Naive thymus-derived CD8-positive, alpha-beta T cell (primary cell): ENCODE measurements at places on chromosomes 7 and 10. TPM values are rescaled to one million over a fixed set of nuclear protein-coding genes. Genes with fewer than 3 reads are reported as not detected.

- H3K36me3 ChIP-seq: no peaks in the 10 kb centered on the region
- peaks cover 1% of the 10 kb centered on the region for H3K27me3 ChIP-seq
- H3K4me1 ChIP-seq: no peaks in the 10 kb centered on the region
- no peak overlapping the region for H3K4me3 ChIP-seq
Observed at GRCh38 chr7:128381161-128381821, 19.8 kb upstream of the PRRT4 start.

DNA sequence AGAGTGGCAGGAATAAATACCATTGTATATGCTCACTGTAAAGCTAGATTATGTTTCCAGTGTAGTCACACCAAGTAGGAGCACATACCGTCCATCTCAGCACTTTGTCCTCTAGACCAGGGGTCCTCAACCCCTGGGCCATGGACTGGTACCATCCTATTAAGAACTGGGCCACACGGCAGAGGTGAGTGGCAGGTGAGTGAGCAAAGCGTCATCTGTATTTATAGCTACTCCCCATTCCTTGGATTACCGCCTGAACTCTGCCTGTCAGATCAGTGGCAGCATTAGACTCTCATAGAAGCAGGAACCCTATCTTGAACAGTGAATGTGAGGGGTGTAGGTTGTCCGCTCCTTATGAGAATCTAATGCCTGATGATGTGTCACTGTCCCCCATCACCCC lies 735.3 kb downstream of the MAGI2 start:
- no peaks in the 10 kb centered on the region for H3K27me3 ChIP-seq
- H3K36me3 ChIP-seq: no peaks in the 10 kb centered on the region
- H3K4me1 ChIP-seq: no peaks in the 10 kb centered on the region
- H3K4me3 ChIP-seq: no peak overlapping the region
- DNase-seq: no peak

- H3K36me3 ChIP-seq: no peaks in the 10 kb centered on the region
- no peak overlapping the region for H3K27ac ChIP-seq
- no peak for DNase-seq
Observed at GRCh38 chr7:1117321-1117928, 29.5 kb downstream of the GPER1 start.

DNA sequence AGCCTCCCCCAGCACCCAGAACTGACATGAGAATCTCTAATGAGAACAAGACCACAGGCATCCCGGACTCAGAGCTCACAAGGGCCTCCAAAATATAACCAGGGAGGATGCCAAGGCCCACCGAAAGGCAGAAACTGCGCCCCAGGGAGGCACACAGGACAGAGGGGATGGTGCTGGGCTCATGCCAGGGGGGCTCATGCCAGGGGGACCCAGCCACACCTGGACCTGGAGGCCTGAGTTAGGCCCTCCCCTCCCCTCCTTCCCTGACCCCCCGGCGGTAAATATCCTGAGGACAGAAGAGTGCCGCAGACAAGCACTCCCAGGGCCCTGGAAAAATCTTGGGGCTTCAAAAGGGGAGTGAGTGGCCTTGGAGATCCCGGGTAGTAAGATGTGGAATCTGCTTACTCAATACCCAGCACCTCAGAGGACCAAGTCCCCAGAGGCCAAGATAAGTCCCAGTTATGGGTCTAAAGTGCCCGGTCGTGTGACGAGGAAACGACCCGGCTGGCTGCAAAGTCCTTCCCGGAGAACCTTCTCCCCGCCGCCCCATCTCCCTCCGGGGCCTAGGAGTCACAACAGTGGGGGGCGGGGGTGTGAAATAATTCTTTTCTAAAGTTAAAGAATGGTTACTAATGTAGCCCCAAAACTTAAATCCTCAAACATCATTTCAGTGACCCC lies 11.9 kb downstream of the PDGFA start:
- DNase-seq: no peak
- H3K4me1 ChIP-seq: no peaks in the 10 kb centered on the region
- H3K27ac ChIP-seq: no peak overlapping the region
- H3K4me3 ChIP-seq: no peak overlapping the region

- no peak overlapping the region for H3K4me3 ChIP-seq
- H3K4me1 ChIP-seq: peaks cover 27% of the 10 kb centered on the region
- H3K36me3 ChIP-seq: peaks cover 12% of the 10 kb centered on the region
- H3K27ac ChIP-seq: no peak overlapping the region
- no peaks in the 10 kb centered on the region for H3K27me3 ChIP-seq
- DNase-seq: no peak
Observed at GRCh38 chr10:29712108-29712507, 77.3 kb upstream of the SVIL start.

GRCh38 chr10:111156754-111157153 lies 79.9 kb downstream of the ADRA2A start:
- H3K4me3 ChIP-seq: no peak overlapping the region
- no peak for DNase-seq
- H3K36me3 ChIP-seq: no peaks in the 10 kb centered on the region

DNA sequence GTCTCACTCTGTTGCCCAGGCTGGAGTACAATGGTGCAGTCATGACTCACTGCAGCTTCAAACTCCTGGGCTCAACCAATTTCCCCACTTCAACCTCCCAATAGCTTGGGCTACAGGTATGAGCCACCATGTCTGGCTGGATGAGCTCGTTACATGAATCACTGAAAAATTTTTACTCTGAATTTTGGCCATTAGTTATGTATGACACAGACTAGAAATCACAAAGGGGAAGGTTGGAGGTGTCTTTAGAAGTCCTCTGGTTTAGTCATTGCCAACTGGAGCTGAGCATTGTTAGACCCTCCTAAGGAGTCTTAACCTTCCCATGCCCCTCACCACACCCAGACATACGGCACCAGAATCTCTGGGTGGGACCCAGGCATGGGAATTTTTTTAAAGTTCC lies 34.7 kb downstream of the SVIL start:
- H3K27ac ChIP-seq: peak overlapping the region; percentile 37
- H3K4me1 ChIP-seq: peaks cover 7% of the 10 kb centered on the region
- H3K4me3 ChIP-seq: no peak overlapping the region
- DNase-seq: no peak
- no peaks in the 10 kb centered on the region for H3K36me3 ChIP-seq

GRCh38 chr7:22093001-22093400 lies 147.3 kb upstream of the CDCA7L start:
- H3K4me3 ChIP-seq: no peak overlapping the region
- H3K27ac ChIP-seq: no peak overlapping the region
- DNase-seq: no peak
- no peaks in the 10 kb centered on the region for H3K27me3 ChIP-seq

- no peaks in the 10 kb centered on the region for H3K27me3 ChIP-seq
- H3K4me1 ChIP-seq: no peaks in the 10 kb centered on the region
- no peaks in the 10 kb centered on the region for H3K36me3 ChIP-seq
- no peak for DNase-seq
- no peak overlapping the region for H3K4me3 ChIP-seq
Observed at GRCh38 chr7:80319461-80319860, 184.8 kb downstream of the GNAI1 start.

- H3K36me3 ChIP-seq: peaks cover 24% of the 10 kb centered on the region
- DNase-seq: no peak
- no peaks in the 10 kb centered on the region for H3K27me3 ChIP-seq
- H3K4me3 ChIP-seq: peak overlapping the region; percentile 79
Observed at GRCh38 chr10:6595499-6595898, 15.4 kb upstream of the PRKCQ start.

DNA sequence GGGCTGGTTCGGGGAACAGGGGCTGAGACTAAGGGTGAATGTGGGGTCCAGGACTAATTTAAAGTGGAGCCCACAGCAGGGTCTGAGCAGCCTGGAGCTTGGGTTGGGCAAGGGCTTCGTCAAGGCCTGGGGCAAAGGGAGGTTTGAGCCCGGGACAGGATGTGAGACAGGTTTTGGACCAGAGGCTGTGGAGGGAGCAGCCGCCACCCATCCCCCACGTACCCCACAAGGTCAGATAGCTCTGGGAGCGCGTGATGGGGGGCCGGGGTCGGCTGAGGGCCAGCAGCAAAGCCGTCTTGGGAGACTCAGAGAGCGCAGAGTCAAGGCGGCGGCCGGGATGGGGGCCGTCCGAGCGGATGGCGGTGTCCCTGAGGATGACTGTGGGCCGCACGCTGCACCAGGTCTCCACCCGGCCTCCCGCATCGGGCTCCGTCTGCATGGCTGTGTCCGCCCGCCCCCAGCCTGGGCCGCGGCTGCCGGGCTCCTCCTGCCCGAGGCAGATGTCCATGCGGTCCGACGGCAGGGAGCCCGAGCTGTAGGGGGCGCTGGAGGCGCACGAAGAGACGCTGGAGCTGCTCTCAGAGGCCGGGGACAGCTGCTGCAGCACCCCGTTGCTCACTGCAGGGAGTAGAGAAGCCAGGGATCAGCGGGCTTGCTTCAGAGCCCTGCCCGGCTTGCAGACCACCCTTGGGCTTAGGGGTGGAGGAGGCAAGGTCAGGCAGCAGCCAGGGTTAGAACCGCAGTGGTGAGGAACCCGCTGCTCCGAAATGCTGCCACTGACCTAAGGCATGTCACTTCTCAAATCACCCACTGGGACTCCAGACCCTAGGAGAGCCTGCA lies 12.1 kb downstream of the PDZD7 start:
- H3K36me3 ChIP-seq: no peaks in the 10 kb centered on the region
- peaks cover 26% of the 10 kb centered on the region for H3K27me3 ChIP-seq
- H3K27ac ChIP-seq: no peak overlapping the region
- H3K4me1 ChIP-seq: peaks cover 14% of the 10 kb centered on the region
- H3K4me3 ChIP-seq: no peak overlapping the region
- peak; percentile 84 for DNase-seq

GRCh38 chr10:86102031-86102430 lies 264.6 kb downstream of the GRID1 start:
- no peak overlapping the region for H3K4me3 ChIP-seq
- no peak for DNase-seq
- H3K27me3 ChIP-seq: no peaks in the 10 kb centered on the region
- H3K27ac ChIP-seq: no peak overlapping the region
- H3K4me1 ChIP-seq: no peaks in the 10 kb centered on the region

- no peak overlapping the region for H3K4me3 ChIP-seq
- H3K27ac ChIP-seq: no peak overlapping the region
- peaks cover 8% of the 10 kb centered on the region for H3K27me3 ChIP-seq
- no peak for DNase-seq
- peaks cover 5% of the 10 kb centered on the region for H3K4me1 ChIP-seq
Observed at GRCh38 chr7:29483219-29484104, 80.2 kb upstream of the PRR15 start.

- no peaks in the 10 kb centered on the region for H3K27me3 ChIP-seq
- no peak overlapping the region for H3K27ac ChIP-seq
- H3K36me3 ChIP-seq: peaks cover 26% of the 10 kb centered on the region
- no peaks in the 10 kb centered on the region for H3K4me1 ChIP-seq
Observed at GRCh38 chr10:112701211-112701877, 248.7 kb upstream of the TCF7L2 start.

- no peak overlapping the region for H3K4me3 ChIP-seq
- no peaks in the 10 kb centered on the region for H3K27me3 ChIP-seq
- no peak overlapping the region for H3K27ac ChIP-seq
- H3K4me1 ChIP-seq: peaks cover 3% of the 10 kb centered on the region
Observed at GRCh38 chr10:33303988-33304387, 30.5 kb downstream of the NRP1 start.

DNA sequence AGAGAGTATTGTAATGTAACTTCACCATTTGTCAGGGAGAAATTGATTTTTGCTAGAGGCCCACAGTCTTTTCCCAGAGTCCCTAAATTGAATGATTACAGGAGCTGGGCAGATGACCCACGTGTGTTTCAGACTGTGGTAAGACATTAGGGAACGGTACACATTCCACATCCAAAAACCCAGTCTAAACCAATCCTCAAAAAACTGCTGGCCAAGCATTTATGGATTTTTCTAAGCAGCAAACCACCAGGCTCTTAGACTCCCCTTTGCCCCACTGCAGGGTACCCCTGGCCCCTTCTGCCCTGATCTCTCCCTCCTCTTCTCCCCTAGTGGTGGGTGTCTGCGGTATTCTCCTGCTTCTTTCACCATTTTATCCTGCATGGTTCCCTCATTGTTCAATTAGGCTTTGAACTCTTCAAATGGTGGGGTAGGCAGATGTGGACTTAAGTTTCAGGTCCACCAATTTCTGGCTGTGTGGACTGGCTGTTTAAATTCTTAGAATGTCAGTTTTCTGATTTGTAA lies 135.5 kb upstream of the SORCS3 start:
- no peak overlapping the region for H3K4me3 ChIP-seq
- no peak for DNase-seq
- no peaks in the 10 kb centered on the region for H3K4me1 ChIP-seq
- peaks cover 7% of the 10 kb centered on the region for H3K27me3 ChIP-seq

DNA sequence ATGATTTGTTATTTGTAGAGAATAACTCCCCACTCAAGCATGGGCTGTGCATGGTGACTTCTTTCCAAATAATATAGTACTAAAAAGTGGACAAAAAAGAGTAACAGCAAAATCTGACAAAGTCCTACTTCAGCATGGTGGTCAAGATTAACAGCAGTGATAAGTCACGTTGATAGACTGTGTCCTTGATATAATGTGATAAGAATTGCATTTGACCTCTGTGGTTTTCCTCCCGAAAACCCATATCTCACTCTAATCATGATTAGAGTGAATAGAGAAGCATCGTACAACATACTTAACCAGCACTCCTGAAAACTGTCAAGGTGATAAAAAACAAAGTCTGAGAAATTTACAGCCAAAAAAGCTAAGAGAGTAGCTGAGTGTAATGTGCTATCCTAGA lies 42.4 kb downstream of the REEP3 start:
- H3K4me3 ChIP-seq: no peak overlapping the region
- H3K27ac ChIP-seq: peak overlapping the region; percentile 19
- H3K36me3 ChIP-seq: peaks cover 2% of the 10 kb centered on the region
- H3K4me1 ChIP-seq: peaks cover 8% of the 10 kb centered on the region

- H3K27ac ChIP-seq: no peak overlapping the region
- H3K4me3 ChIP-seq: no peak overlapping the region
- no peak for DNase-seq
- H3K4me1 ChIP-seq: no peaks in the 10 kb centered on the region
- no peaks in the 10 kb centered on the region for H3K36me3 ChIP-seq
Observed at GRCh38 chr7:141397236-141398163, 153.7 kb upstream of the AGK start.

DNA sequence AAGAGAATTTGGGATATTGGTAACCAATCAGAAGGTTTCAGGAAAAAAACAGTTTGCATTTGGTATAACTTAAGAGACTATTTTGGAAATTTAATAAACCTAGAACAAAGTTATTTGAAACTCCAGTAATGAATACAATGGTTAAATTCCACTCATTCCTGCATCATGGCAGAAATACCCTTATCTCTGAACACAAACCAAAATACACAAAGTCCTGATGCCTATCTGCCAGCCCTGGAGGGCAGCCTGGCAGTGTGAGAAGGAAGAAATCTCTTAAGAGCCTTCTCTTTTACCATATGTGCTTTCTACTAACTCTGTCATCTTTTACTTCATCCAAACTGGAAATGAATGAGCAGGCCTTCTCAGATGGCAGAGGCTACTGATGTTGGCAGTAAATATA lies 147.1 kb upstream of the LYZL1 start:
- no peak overlapping the region for H3K27ac ChIP-seq
- peaks cover 3% of the 10 kb centered on the region for H3K27me3 ChIP-seq
- no peaks in the 10 kb centered on the region for H3K36me3 ChIP-seq
- peaks cover 1% of the 10 kb centered on the region for H3K4me1 ChIP-seq

The MASTL gene
- total RNA-seq: 7.0 TPM

The GIMAP2 gene
- 231 TPM for total RNA-seq

The KCP gene
- 0.33 TPM for total RNA-seq
